ENCODE measurements at places on chromosomes 7 and 10. TPM values are rescaled to one million over a fixed set of nuclear protein-coding genes. Genes with fewer than 3 reads are reported as not detected.

PARG gene
- 37.2 TPM for total RNA-seq

ITPRID1 gene
- total RNA-seq: not detected

HPSE2 gene
- not detected for total RNA-seq

SPDYE2B gene
- total RNA-seq: not detected

ANKRD2 gene
- not detected for total RNA-seq

SYNPO2L gene
- total RNA-seq: not detected

ITGB8 gene
- total RNA-seq: 1.3 TPM

PLA2G12B gene
- total RNA-seq: not detected

EPO gene
- total RNA-seq: not detected

CARD11 gene
- 79.3 TPM for total RNA-seq

PRPS1L1 gene
- not detected for total RNA-seq

ATP6V1F gene
- 145 TPM for total RNA-seq

ELN gene
- total RNA-seq: not detected

DNAH11 gene
- total RNA-seq: 0.05 TPM

GPR26 gene
- not detected for total RNA-seq

LIPN gene
- total RNA-seq: not detected

PTCD1 gene
- 15.3 TPM for total RNA-seq

FAM237B gene
- not detected for total RNA-seq

SEC31B gene
- 62.2 TPM for total RNA-seq

SCD gene
- 80.1 TPM for total RNA-seq

CALHM1 gene
- total RNA-seq: not detected

EPHA1 gene
- not detected for total RNA-seq

GIMAP8 gene
- total RNA-seq: 13.7 TPM

RELN gene
- not detected for total RNA-seq

NUTM2B gene
- total RNA-seq: 0.95 TPM

KCNH2 gene
- total RNA-seq: not detected

CYP3A4 gene
- total RNA-seq: not detected

NRAP gene
- not detected for total RNA-seq

MARCHF5 gene
- 26.5 TPM for total RNA-seq

MALRD1 gene
- total RNA-seq: 0.39 TPM

MYO1G gene
- total RNA-seq: 465 TPM

SEMA4G gene
- not detected for total RNA-seq

SPDYE6 gene
- total RNA-seq: not detected

WEE2 gene
- total RNA-seq: not detected

LRRTM3 gene
- total RNA-seq: not detected

CCDC71L gene
- total RNA-seq: 28.0 TPM

VAX1 gene
- total RNA-seq: not detected

SLIT1 gene
- 0.48 TPM for total RNA-seq

STYXL1 gene
- total RNA-seq: 56.4 TPM

AQP1 gene
- 0.14 TPM for total RNA-seq

NEUROD6 gene
- not detected for total RNA-seq

UNCX gene
- not detected for total RNA-seq

TSPAN13 gene
- total RNA-seq: 4.1 TPM

XRCC2 gene
- total RNA-seq: 10.1 TPM

LEP gene
- total RNA-seq: not detected

ENTPD7 gene
- total RNA-seq: 9.0 TPM

CPVL gene
- total RNA-seq: 1.4 TPM

CPEB3 gene
- 4.0 TPM for total RNA-seq

TMEM213 gene
- not detected for total RNA-seq
